ENCODE measurements at places on chromosomes 11 and 22. TPM values are rescaled to one million over a fixed set of nuclear protein-coding genes. Genes with fewer than 3 reads are reported as not detected.
A peak's percentile ranks its signal among the peaks of the same experiment; 100 is the strongest.

DNA sequence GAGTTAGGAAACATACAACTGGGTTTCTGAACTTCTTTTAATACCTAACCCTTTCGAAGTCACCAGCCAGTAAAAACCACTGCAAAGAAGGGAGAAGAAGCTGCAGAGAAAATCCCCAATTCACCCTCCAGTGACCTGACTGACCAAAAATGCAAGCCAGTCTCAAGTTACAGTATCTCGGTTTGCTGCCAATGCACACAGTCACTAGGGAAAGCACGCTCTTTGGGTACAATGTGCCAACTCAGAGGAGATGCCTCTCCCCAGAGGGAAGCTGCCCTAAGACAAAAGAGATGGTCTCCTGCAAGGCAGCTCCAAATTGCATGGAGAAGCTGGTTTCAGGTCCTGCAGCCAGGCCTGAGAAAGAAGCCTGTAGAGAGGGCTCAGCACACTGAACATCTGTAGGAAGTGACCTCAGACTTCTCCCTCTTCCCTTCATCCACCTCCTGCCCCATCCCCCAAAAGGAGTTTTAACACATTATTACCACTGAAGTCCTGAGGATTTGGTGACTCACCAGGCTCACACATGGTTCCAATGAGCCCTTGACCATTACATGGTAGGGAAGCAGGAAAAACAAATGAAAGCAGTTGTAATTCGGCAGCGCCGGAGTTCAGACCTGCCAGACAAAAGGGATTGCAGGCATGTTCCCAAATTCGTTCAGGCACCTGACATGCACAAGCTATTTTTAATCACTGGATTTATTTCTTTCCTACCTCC lies 90.1 kb downstream of the ETS1 start:
- DNase-seq: no peak

DNA sequence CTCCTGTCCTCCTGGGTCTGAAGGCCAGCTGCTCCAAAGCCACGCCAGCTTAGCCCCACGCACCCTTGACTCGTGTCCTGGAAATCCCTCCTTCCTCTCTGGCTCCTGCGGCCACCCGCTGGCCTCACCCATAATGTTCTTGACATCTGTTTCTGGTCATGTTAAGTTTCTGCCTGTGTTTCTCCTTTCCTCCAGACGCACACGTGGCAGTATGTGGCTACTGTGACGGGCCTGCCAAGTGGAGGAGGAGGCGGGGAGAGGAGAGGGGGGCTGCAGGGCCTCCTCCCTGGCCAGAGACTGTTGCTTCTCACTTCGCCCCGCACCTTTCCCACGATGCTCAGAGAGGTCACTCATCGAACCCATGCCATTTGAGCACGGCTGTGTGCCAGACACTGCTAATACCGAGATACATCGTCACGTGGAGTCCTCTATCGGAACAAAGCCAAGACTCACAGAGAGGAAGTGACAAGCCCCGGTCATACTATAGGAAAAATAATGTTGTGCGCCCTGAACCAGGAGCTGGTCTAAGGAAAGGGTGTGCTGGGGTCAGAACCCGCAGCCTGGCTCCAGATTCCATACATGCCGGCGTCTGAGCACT lies 11.5 kb downstream of the C1QTNF6 start:
- DNase-seq: no peak

DNA sequence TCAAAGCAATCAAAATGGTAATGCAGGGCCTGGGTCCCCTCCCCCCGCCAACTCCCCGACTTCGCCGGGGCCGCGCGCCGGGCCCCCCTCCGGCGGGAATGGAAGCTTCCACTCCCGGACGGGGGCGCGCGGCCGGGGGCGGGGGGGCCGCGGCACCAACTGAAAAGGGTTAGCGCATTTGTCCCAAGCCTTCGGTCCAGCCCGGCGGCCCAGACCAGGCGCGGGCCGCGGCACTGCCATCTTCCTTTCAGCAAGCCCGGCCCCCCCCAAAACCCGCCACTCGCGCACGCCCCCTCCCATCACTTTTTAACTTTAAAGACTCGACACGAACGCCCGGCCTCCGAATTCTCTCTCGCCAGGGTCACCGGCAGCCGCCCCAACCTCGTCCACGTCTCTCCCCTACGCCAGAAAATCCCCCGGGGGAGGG lies 2.8 kb downstream of the PHF21B start:
- peak; percentile 96 for DNase-seq

The HORMAD2 gene
- not detected for total RNA-seq

The MFNG gene
- total RNA-seq: 1.3 TPM

Data from H7 (cell line).